NCI-H2081 (cell line): ENCODE measurements at places on chromosomes 12 and 14.
A peak's percentile ranks its signal among the peaks of the same experiment; 100 is the strongest.

- DNase-seq, result no peak
Observed at GRCh38 chr14:87186737-87187136, 806.2 kb downstream of the GALC start.

DNA sequence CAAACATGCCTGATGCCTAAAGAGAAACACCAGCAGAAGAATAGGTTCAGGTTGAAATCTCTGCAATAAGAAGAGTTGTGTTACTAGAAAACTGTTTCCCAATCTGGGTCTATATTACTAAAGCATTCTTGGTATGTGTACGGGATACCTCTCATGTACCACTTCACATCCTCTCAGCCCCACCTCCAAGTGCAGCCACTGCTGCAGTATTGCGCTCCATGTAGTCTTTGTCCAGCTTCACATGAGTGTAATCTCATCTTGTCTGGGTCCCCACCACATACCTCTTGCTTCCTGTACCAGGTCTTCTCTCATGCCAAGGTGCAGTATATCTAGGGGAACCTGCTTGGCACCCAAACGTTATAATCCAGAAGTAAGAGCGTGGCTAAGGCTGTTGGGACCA is 187.5 kb upstream of the EEA1 start:
- DNase-seq, result no peak

- DNase-seq, result no peak
Observed at GRCh38 chr14:101819251-101819990, 57.9 kb downstream of the PPP2R5C start.

DNA sequence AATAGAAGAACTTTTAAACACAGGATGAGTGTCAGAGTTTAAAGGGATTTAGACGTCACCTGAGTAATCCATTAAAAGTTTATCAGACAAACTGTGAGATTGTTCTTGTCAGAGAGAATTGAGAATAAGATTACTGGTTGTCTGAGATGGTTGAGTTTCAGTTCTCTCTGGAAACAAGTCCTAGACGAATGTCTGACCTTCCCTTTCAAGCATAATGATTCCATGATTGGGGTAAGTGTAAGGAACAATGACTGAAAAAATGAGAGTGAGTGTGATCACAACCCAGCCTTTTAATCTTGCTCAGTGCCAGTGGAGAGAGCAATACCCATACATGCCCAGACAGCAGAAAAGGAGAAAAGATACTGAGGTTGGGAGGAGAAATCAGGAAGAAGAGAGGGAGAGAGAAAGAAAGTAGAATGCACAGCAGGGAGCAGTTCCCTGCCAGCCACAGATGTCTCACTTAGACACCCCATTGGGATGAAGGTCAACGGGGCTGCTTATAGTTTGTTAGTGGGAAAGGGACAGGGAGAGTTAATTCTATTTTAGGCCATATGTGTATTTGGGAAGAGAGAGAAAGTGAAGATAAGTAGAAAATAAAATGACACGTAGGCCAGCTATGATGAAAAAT is 4.3 kb downstream of the GRIP1 start:
- DNase-seq, result no peak

DNA sequence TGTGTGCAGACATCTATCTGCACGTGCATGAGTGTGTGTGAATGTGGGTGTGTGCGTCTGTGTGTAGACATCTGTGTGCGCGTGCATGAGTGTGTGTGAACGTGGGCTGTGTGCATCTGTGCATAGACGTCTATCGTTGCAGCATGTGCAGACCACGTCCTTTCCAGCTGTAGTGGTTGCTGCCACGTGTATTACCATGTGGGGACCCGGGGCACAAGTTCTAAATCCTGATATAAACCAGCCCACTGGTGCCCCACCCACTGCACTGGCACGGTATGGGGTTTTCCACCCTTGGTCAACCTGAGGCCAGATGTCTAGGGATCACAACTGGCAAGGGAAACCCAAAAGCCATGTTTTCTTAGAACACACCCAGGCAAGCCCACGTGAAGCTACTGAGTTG is 197.0 kb downstream of the ANO2 start:
- DNase-seq, result no peak

GRCh38 chr14:105974902-105975301 is 448.5 kb downstream of the TMEM121 start:
- DNase-seq, result no peak

DNA sequence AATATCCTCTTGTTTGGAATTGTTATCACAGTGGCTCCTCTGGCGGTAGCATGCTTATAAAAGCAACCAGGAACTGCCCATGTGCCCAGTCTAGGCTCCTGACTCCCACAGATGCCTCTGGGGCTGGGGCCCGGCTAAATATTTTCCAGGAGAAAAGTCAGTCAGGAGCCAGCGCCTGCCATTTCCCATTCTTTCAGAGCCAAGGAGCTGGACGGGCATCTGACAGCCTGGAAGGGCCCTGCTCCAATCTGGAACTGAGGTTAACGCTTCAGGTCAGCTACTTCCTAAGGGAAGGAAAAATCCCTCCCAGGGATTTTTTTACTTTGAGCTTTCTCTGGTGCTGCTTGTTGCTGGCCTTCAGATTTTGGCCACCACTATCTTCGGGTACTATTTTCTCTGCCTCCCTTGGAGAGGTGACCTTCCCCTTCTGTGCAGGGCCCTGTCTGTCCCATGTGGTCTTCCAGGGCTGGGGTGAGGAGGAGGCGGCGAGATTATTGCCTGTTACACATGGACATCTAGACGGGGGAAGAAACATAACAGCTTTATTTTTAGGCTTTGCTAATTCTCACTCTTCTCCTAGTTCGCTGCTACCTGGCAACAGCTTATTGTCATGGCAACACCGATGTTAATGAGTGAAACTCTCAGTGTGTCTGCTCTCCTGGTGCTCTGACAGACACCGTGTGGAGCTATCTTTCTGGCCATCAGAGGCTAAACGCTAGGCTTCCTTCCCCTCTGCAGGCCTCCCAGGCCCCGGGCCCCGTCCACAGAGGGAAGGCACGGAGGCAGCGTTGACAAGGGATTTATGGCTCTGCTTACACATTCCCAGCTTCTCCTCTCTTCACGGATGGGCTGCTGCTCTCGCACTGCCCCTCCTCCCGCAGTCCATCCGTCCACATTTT is 160.4 kb downstream of the CACNA1C start:
- peak; percentile 5 for DNase-seq

- DNase-seq, result no peak
Observed at GRCh38 chr12:111838353-111838752, 3.7 kb upstream of the MAPKAPK5 start.

- no peak for DNase-seq
Observed at GRCh38 chr12:97323154-97323553, 139.4 kb upstream of the RMST start.
